ENCODE measurements at places on chromosomes 6 and 20.

DNA sequence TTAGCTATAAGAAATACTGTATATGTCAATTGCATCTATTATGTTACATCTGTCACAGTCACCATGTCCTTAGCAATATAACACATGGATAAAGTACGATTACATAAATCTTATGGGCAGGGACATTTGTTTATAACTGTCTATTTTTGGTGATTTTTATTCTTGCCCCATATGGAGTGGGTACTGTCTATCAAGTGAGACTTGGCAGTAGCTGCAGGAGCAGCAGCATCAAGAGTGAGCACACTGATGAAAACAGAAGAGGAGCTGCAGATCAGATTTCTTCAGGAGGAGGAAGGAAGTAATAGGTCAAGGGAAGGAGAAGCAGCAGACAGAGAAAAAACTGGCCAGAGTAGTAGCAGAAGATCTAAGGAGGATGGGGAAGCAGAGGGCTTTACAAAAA is 516.7 kb downstream of the C6orf118 start:
- H3K4me3 ChIP-seq = no peak overlapping the region
- H3K27ac ChIP-seq = no peak overlapping the region
- no peaks in the 10 kb centered on the region for H3K36me3 ChIP-seq
- no peaks in the 10 kb centered on the region for H3K4me1 ChIP-seq
- no peak for DNase-seq

DNA sequence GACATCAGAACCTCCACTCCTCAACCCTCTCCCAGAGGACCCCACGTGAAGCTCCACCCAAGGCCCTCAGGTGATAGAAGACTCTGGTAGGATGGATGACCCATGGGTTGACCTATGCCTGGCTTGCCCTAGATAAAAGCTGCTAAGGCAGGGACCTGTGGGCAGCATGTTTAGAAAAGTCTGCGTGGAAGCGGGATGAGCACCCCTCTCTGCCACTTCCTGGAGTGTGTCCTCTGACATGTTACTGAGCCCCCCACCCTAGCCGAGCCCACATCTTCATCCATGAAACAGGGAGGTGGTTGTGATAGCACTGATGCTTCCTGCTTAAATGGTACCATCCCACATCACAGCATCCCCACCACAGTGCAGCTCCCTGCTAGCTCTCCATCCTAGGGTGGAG is 21.8 kb downstream of the MOCS1 start:
- H3K27ac ChIP-seq = no peak overlapping the region
- H3K27me3 ChIP-seq = no peaks in the 10 kb centered on the region
- H3K4me1 ChIP-seq = no peaks in the 10 kb centered on the region
- no peak for DNase-seq
- H3K4me3 ChIP-seq = no peak overlapping the region

GRCh38 chr6:139923964-139924475 is 549.6 kb upstream of the CITED2 start:
- H3K27me3 ChIP-seq = peaks cover 11% of the 10 kb centered on the region
- no peak overlapping the region for H3K27ac ChIP-seq
- H3K4me3 ChIP-seq = no peak overlapping the region
- H3K4me1 ChIP-seq = no peaks in the 10 kb centered on the region
- H3K36me3 ChIP-seq = no peaks in the 10 kb centered on the region

- no peak overlapping the region for H3K4me3 ChIP-seq
- H3K27ac ChIP-seq = no peak overlapping the region
- no peaks in the 10 kb centered on the region for H3K36me3 ChIP-seq
- H3K27me3 ChIP-seq = peaks cover 18% of the 10 kb centered on the region
Observed at GRCh38 chr20:4484379-4484997, 237.2 kb upstream of the PRND start.

- DNase-seq = no peak
- no peak overlapping the region for H3K27ac ChIP-seq
- H3K27me3 ChIP-seq = no peaks in the 10 kb centered on the region
- H3K36me3 ChIP-seq = no peaks in the 10 kb centered on the region
- no peaks in the 10 kb centered on the region for H3K4me1 ChIP-seq
Observed at GRCh38 chr20:9286501-9287461, 217.9 kb downstream of the PLCB4 start.

- no peak overlapping the region for H3K27ac ChIP-seq
- DNase-seq = no peak
- H3K4me3 ChIP-seq = no peak overlapping the region
- no peaks in the 10 kb centered on the region for H3K27me3 ChIP-seq
- H3K36me3 ChIP-seq = no peaks in the 10 kb centered on the region
Observed at GRCh38 chr6:72943699-72944098, 281.6 kb downstream of the KHDC1L start.

GRCh38 chr20:55977690-55978459 is 27.4 kb downstream of the CBLN4 start:
- no peak overlapping the region for H3K4me3 ChIP-seq
- H3K36me3 ChIP-seq = no peaks in the 10 kb centered on the region
- H3K4me1 ChIP-seq = no peaks in the 10 kb centered on the region
- no peak overlapping the region for H3K27ac ChIP-seq
- DNase-seq = no peak
- H3K27me3 ChIP-seq = no peaks in the 10 kb centered on the region

GRCh38 chr20:11098888-11099287 is 425.1 kb upstream of the JAG1 start:
- no peaks in the 10 kb centered on the region for H3K4me1 ChIP-seq
- no peak overlapping the region for H3K4me3 ChIP-seq

DNA sequence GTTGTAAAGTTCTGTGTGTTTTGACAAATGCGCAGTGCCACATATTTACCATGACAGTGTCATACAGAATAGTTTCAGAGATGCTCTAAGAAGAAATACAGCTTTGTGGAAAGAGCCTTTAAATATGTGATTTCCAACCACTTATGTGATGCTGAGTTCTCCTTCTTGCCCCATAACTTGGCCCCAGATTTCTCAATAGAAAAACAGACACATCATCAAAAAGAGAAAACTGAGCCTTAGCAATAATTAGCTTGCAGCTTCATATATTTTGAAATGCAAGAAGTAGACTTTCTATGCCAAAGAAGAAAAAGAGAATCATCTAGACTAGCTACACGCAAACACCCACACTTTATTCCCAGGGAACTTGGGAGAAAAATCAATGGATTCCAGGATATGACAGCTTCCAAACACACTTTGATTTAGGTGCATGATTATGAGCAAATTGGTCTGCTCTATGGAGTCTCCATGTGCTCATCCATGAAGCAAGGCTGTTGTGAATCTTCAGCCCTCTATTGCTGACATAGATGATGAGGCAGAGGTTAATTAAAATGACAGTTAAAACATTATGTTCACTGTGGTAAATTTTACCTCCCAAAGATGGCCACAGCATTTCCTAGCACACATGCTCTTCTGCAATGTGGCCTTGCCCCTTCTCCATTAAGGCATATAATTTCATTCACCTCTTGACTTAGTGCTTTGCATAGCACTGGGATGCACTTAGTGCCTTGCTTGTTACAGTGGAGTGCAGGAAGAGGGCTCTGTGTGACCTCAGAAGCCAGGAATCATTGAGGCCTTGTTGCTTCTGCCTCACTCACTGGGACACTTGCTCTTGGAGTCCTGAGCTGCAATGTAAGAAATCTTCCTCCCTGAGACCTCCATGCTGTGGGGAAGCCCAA is 174.6 kb downstream of the SYNDIG1 start:
- no peaks in the 10 kb centered on the region for H3K4me1 ChIP-seq
- no peak overlapping the region for H3K27ac ChIP-seq
- H3K4me3 ChIP-seq = no peak overlapping the region
- DNase-seq = no peak
- H3K36me3 ChIP-seq = no peaks in the 10 kb centered on the region

All from activated CD4-positive, alpha-beta memory T cell treated with anti-CD3 and anti-CD28 coated beads, Interleukin-2, amount 10 ng/mL, durations not matched to agents 7 days and 5 days (primary cell).